NCI-H2227 treated with DMSO at 0.1 percent for 48 hours (cell line): ENCODE measurements at places on chromosomes 3 and 15.

- no peak for DNase-seq
These were observed 150.6 kb downstream of the DUT start for GRCh38 chr15:48481802-48482201.

DNA sequence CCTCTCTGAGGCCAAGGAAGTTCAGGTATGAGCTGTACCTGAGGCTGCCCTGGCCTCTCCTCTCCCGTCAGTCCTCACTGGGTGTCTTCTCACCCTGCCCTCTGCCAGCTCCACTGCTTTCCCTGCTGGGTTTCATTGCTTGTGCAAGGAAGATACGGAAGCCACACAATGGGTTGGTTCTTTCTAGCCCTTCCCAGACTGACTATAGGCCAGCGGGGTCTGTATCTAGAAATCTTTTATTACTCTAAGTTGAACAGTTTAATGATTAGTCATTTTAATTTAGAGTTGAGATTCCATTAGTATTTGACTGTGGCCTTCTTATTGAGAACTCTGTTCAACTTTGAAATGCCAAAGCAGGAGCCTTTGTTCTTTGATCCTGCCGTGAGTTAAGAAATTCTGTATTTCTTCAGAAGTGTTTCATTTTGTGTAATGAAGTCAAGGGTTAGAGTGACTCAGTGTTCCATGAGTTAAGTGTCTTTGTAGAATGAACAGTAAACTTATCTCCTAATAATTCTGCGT, 16.2 kb downstream of the C3orf62 start:
- no peak for DNase-seq

DNA sequence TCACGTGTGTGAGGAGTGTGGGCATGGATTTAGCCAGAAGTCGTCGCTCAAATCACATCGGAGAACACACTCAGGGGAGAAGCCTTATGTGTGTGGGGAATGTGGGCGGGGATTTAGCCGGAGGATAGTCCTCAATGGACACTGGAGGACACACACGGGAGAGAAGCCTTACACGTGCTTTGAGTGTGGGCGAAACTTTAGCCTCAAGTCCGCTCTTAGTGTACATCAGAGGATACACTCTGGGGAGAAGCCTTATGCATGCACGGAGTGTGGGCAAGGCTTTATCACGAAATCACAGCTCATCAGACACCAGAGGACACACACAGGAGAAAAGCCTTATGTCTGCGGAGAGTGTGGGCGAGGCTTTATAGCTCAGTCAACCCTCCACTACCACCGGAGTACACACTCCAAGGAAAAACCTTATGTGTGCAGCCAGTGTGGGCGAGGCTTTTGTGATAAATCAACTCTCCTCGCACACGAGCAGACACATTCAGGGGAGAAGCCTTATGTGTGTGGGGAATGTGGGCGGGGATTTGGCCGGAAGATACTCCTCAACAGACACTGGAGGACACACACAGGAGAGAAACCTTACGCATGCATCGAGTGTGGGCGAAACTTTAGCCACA, 28.1 kb downstream of the ZNF589 start:
- no peak for DNase-seq

GRCh38 chr15:88882785-88883184, 12.6 kb downstream of the HAPLN3 start:
- DNase-seq, result no peak

GRCh38 chr3:146159037-146159436, 1.9 kb downstream of the PLOD2 start:
- DNase-seq, result no peak

- DNase-seq, result no peak
These were observed 339.0 kb upstream of the PROK2 start for GRCh38 chr3:72123908-72124441.

- DNase-seq, result no peak
These were observed 5.7 kb downstream of the PCCB start for GRCh38 chr3:136255672-136256406.

DNA sequence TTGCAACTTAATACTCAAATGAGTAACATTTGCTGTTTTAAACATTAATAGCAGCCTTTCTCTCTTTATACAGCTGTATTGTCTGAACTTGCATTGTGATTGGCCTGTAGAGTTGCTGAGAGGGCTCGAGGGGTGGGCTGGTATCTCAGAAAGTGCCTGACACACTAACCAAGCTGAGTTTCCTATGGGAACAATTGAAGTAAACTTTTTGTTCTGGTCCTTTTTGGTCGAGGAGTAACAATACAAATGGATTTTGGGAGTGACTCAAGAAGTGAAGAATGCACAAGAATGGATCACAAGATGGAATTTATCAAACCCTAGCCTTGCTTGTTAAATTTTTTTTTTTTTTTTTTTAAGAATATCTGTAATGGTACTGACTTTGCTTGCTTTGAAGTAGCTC, 40.3 kb downstream of the CTNNB1 start:
- no peak for DNase-seq

DNA sequence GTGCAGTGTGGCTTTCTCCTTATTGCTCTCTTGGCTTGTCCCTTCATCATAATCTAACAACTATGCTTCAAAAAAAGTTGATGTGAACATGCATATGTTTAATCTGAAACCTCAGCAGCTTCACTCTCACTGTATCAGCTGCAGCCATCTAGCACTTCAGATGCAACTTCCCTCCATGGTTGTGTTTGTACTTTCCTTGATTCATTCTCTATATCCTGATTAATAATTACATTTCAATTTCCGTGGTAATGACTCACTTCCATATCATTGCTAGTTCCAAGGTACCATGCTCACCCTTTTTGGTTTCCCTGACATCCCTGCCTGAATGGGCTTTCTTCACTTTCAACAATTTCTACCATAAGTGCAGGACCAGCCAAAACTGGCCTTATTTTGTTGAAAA, 51.2 kb downstream of the MDFIC2 start:
- DNase-seq, result no peak

GRCh38 chr3:127754411-127755304, 67.7 kb downstream of the MGLL start:
- DNase-seq, result no peak

- peak; percentile 8 for DNase-seq
These were observed 203.1 kb upstream of the WNT5A start for GRCh38 chr3:55690177-55690576.

DNA sequence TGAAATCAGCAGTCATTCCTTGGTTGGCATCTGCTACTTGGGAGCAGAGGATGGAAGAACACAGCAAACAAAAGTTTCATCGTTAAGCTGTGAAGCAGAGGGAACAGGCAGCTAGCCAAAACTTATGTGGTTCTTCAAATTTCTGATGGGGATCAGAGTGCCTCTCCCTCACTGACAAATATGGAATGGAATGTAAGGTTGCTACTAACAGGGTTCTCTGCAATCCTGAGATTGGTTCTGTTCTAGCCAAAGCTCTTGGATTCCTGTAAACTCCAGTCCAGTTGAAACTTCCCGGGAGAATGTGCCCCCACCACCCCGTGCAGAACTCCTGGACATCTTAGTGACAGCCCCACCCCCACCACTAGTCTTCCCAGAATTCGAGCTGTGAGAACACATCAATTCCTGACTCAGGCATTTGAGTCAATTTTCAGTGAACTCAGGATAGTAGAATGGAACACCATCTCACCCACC, 55.9 kb upstream of the PHLDB2 start:
- no peak for DNase-seq

DNA sequence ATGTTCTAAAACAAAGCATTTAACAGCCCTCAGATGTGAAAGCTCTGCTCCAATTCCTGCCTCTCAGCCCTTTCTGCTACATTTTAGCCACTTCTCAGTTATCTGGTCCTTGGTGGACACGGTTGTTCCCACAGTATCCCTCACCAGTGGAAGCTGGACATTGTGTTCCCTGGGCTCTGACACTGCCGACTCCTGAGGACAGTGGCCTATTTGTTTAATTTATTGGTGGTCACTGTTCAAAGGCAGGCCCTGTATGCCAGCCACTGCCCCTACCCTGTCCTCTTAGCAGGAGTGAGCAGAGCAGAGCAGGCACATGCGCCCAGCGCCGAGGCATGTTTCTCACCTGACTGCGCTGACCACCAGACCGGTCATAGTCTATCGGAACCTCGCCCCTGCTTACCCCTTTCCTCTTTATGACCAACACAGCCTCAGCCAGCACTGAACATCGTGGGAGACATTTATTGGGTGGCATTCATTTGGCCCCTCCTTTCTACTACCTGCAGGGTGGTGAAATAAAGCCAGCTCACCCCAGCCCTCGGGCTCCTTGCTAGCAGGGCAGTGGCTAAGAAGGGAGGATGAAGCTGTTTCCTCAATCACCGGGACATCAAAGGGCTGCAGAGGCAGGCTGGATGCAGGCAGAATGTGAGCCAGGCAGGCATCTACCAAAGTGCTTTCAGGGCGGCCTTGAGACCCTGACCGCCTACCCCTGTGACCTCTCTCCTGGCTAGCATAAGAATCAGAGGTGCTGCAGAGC, 54.3 kb upstream of the HACD2 start:
- no peak for DNase-seq

- DNase-seq, result no peak
These were observed 12.6 kb downstream of the YEATS2 start for GRCh38 chr3:183710231-183710630.

DNA sequence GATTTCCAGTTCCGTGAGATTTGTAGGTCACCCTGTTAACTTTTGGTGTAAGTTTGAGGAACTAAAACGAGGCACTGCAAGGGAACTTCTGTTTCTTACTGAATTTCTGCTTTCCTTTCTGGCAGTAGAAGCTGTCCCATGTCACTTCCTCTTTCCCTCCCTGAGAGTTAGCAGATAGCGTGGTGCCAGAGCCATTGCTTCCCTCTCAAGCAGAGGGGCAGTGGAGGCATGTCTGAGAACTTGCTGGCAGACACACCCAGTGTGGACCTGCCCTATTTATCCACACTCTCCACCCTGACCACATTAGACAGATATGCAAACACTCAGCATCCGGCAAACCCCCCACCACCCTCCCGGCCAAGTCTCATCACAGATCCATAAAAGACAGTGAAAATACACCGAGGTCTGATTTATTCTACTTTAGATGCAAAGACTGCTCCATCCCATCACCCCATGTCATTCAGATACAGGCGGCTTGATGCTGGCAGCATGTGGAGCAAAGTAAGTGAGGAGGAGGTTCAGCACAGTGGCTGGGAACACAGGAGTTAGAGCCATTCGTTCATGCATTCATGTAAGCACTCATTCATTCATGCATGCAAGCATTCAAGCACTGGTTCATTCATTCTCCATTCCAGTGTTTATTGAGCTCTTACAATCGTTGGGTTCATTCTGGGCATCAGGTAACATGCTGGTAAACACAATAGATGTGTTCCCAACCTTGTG, 324.7 kb downstream of the SHQ1 start:
- no peak for DNase-seq

DNA sequence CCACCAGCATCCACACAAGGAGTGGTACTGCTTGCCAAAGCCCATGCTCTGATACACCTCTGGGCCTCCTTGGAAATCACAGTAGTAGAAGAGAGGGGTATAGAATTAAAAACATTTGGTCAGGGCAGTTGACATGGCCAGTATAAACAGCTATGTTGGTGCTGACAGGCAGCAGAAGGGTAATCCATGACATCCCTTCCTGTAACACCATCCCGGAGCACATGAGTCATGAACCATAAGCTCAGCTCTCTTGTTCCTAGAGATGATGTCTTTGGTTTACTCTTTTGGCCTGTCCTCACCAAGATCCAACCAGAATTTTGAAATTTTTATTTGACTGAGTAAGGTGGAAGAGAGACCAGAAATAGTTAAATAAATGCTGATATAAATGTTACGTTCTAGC, 132.6 kb upstream of the CTDSPL start:
- no peak for DNase-seq

DNA sequence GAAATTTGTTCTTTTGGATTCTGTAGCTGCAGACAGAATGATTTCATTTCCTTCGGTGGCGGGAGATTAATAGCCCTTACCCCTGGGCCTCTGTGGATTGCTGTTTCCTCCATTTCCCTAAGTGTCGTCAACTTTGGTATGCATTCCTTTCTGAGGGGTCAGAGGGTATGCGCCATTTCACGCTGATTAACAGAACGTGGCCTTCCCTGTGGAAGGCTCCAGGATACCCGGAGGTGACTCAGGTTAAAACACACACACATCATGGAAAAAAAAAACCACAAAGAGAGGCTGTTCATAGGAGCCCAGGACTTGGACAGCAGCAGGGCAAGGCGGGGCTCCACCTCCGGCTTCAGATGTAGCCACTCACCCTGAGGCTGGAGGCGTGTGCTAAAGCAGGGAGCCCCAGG, 51.9 kb downstream of the EPHB1 start:
- DNase-seq, result no peak

DNA sequence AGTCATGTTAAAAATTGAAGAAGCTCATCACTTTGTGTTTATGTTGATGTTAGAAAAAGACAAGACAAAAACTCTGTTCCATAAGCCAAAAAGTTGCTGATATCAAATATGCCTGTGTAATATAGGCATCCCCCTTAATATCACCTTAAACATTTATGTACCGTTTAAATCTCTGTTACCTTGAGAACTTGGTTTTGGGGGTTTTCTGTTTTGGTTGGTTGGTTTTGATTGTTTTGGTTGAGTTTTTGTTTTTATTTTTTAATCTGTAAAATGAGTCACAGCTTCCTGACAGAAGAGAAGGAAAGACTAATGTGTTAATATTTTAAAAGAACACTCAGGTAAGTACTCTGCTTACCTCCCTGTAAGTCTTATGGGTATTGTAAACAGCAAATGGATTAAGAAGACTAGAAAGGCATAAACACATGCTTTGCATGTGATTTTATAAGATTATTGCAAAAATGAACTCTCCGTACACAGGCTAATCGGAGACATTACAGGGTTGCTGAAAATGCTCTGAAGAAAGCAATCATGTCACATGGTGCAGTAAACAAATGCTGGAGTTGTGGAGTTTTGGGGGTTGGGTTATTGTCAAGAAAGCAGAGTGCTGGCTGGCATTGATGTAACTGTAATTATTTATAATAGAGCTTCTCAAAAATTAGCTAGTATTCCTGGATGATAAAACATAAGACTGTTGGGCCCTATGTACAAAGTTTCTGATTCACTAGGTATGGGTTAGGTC, 69.5 kb upstream of the MBNL1 start:
- no peak for DNase-seq

GRCh38 chr3:53709256-53709655, 137.0 kb downstream of the CHDH start:
- no peak for DNase-seq

- peak; percentile 46 for DNase-seq
These were observed 39.3 kb downstream of the PLD1 start for GRCh38 chr3:171770689-171771620.

DNA sequence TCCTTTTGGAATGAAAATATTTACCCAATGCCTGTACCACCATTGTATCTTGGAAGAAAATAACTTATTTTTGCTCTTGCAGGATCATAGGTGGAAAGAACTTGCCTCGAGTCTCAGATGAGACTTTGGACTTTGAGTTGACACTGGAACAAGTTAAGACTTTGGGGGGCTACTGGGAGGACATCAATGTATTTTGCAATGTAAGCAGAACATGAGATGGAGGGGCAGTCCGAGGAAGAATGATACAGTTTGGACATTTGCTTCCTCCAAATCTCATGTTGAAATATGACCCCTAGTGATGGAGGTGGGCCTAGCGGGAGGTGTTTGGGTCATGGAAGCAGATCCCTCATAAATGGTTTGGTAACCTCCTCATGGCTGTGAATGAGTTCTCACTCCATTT, 1428.6 kb downstream of the ZPLD1 start:
- DNase-seq, result no peak

GRCh38 chr3:108208831-108209230, 13.4 kb downstream of the IFT57 start:
- DNase-seq, result no peak
